M059J (cell line): ENCODE measurements at places on chromosomes 4 and X.

GRCh38 chrX:110087485-110088356 lies 84.8 kb downstream of the TMEM164 start:
- peak; percentile 97 for DNase-seq

DNA sequence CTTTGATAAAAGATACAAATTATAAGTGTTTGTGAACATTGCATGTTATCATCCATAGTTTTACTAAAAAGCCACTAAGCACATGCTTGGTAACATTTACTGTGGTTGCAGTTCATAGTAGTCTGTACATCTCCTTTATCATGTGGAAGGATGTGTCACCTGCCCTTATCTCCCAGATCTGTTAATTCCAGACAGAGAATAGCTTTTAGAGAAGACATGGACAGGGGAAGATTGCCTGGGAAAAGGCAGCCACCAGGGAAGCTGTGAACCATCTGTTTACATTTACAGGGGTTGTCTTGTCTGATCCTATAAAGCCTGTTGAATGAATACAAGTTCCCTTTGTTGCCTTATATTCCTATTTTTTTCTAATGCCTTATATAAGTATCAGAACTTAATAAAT lies 396.0 kb downstream of the FAT4 start:
- DNase-seq: no peak

DNA sequence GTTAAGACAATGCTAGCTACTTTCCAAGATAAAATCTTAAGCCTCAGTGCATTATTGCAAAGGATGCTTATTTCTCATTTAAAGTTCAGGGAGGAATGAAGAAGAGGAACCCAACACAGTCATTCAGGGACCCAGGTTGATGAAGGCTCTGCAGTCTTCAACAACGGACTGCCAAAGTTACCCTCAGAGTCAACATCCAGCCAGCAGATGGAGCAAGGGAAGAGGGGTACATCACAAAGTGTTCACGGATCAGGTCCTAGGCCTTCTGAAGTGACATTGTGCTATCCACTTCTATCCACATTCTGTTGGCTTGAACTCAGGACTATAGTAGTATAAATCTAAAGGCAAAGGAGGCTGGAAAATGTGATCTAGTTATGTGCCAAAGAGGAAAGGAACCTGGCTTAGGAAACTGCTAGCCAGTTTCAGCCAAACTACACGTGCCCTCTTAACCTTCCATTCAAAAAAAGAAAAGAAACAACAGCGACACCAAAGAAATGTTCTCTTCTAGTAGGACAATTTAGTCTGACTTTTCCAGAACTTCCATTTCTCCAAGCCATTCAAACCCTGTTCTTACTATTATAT lies 28.8 kb downstream of the NKX6-1 start:
- DNase-seq: peak; percentile 12

DNA sequence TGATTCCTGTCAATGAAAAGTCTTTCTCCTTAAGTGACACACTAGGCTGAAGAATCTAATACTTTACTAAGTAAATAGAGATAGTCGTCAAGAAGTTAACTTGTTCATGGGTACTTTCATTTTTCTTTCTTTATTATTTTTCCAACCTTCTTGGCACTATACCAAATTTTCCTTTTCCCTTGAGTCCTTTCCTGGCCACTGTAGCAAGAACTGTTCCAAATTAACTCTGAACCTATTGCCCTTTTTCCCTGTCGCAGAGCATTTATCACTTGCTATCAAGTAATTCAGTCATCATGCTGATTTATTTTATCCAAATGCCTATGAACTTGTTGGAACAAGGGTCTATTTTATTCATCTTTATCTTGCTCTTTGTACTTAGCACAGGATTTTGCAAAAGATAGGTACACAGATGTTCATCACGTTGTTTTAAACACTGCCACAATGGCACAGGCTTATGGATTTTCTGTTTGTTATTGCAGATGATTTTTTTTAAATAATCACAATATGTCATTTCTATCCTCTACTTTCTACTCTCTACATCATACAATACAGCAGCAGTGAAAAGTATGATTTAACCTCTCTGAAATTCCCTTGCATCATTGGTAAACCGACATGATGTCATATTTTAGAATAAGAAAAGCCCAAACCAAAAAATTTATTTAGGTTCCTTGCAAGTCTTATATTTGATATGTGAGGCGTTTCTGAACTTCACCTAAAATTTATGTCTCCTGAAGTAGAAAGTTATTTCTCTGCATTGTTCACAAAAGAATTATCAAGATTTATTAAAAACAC lies 2352.3 kb downstream of the PCDH7 start:
- no peak for DNase-seq

DNA sequence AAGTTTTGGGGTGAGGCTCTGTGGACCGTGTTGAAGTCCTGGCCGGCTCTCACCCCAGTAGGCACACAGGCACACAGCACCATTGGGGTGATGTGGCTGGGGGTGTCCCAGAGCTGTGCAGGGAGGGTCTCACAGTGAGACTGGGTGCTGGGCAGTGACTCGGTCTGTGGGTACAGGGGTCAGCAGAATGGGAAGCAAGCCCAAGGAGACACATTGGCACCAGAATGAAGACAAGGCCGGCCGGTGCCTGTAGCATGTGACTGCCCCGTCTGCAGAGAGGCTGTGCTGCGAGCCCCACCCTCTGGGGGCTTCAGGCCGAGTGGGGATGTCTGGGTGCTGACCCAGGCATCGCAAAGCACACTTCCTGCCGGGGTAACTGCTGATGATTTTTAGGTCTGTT lies 5.2 kb downstream of the MAEA start:
- DNase-seq: no peak

- DNase-seq: no peak
These were observed 81.6 kb upstream of the FAT1 start for GRCh38 chr4:186805020-186805820.

DNA sequence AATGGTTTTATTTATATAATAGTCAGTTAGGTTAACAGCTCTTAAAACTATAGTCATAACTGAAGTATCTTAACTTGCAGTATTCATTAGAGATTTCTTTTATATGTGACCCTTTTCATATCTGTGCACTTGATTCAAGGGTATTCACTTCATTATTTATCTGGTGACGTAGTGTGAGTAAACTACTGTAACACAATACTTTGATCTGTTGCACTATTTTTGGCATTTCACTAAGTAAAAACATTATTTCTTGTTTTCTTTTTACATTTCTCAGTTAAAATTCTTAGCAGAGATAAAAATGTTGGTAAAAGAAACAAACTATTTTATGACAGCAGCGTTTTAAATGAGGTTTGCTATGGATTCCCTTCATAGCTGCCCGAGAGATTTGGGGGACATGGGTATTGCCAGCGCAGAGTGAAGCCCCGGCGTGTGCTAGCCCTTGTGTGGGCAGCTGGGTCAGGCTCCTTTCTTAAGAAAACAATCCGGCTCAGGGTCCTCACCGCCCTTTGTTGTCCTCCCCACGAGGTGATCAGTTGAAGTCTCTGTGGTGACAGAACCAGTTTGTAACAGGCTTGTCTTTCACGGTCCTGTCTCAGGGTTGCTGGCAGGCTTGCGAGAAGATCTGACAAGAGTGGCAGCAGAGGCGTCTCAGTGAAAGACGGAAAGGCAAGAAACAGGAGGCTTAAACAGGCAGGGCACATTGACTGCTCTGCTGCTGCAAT lies 293.4 kb downstream of the BMPR1B start:
- no peak for DNase-seq

GRCh38 chr4:126004941-126005340 lies 690.2 kb downstream of the FAT4 start:
- peak; percentile 47 for DNase-seq

DNA sequence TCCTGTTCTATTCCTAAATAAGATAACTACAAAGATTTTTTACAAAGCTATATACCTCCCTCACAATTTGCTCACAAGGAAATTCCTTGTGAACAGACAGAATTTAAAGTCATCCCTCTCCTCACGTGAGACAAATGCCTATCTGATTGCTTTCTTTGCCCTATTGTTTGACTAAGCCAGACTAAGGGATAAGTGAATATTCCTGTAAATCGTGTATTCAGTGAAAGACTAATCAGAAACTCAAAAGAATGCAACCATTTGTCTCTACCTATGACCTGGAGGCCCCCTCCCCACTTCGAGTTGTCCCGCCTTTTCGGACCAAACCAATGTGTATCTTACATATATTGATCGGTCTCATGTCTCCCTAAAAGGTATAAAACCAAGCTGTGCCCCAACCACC lies 15.3 kb upstream of the ZBTB33 start:
- DNase-seq: no peak

GRCh38 chr4:139508581-139509237 lies 47.3 kb downstream of the SETD7 start:
- DNase-seq: no peak

DNA sequence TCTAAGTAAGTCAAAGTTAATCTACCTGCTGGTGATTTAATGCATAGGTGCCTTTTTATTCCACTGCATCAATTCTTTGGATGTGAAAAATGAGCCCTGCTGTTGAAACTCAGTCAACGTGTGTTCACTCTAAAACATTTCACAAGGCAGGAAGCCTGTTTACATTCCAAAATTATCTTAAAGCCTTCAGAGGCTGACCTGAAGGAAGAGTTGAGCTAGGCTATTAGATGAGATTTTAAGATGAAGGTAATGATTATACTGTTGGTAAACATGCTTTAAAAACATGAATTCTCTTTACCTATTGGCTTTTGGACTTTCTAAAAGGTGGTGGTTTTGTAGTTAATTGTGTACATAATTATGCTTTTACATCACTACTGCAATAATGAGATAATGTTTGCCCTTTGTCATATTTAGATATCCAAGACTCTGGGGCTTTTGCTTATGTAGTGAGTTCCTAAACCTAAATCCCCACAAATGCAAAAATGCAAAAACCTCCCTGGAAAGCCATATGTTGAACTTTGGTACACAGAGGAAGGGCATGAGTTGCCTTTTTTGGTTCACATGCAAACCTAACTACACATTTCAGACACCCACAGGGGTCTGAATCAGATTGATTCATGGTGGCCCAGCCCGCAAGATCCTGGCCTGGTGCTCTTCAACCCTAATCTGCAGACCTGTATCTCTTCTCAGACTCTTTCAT lies 92.3 kb downstream of the KLHL8 start:
- no peak for DNase-seq

DNA sequence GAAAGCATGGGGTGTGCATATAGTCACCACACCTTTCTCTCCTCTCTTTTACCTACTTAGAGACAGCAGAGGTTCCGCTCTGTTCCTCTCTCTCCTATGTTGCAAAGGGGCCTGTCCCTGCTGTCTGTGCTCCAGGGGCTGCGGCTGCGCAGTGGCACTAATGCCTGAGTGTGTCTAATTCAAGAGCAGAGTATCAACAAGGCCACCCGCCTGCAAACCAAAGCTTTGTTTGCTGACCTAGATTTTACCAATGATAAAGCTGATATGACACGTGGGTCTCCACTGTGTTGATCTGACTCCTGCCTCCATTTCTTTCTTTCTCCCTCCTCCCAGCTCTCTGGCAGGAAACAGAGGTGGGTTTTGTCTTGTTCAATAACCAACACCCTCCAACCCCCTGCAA lies 74.9 kb downstream of the NSG1 start:
- no peak for DNase-seq

DNA sequence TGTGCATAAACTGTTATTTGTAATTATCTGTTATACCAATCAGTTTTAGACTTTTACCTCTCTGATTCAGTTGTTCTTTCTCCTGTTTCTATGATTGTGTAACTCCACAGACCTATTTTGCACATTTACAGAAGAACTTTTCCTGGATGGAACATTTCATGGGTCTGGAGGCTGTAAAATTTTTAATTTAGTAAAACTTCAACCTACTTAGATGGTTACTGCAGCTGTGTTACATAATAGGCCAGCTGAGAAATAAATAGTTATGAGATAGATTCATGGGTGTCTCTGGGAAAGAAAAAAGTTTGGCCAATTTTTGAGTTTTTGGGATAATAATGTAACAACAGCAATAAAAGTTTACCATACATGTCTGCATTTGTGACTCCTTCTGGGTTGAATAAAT lies 253.5 kb downstream of the ARHGAP24 start:
- DNase-seq: no peak

- peak; percentile 3 for DNase-seq
These were observed 58.5 kb downstream of the TEX13C start for GRCh38 chrX:125378205-125378604.
